ENCODE measurements at places on chromosomes 7 and 10.

GRCh38 chr7:43646603-43647338 lies 63.9 kb downstream of the STK17A start:
- no peak for DNase-seq

DNA sequence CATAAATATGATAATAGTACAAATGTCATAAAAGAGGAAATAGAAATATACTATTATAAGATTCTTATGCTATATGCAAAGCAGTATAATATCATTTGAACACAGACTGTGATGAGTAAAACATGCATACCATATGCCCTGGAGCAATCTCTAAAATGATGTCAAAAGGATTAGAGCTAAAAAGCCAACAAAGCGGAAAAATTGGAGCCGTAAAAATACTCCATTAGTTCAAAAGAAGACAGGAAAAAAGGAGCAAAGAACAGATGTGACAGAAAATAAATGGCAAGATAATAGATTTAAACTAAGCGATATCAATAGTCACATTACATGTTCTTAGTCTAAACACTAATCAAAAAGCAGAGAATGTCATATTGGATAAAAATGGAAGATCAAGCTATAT lies 191.0 kb upstream of the PLPP4 start:
- DNase-seq = no peak

GRCh38 chr10:130493446-130494145 lies 357.4 kb downstream of the GLRX3 start:
- no peak for DNase-seq

GRCh38 chr7:132158841-132159240 lies 417.4 kb downstream of the PLXNA4 start:
- DNase-seq = no peak

- no peak for DNase-seq
These were observed 135.8 kb upstream of the YAE1 start for GRCh38 chr7:39430441-39430840.

GRCh38 chr7:70881167-70881847 lies 250.6 kb upstream of the GALNT17 start:
- DNase-seq = no peak

GRCh38 chr10:83037653-83038052 lies 1101.7 kb upstream of the GHITM start:
- peak; percentile 25 for DNase-seq

DNA sequence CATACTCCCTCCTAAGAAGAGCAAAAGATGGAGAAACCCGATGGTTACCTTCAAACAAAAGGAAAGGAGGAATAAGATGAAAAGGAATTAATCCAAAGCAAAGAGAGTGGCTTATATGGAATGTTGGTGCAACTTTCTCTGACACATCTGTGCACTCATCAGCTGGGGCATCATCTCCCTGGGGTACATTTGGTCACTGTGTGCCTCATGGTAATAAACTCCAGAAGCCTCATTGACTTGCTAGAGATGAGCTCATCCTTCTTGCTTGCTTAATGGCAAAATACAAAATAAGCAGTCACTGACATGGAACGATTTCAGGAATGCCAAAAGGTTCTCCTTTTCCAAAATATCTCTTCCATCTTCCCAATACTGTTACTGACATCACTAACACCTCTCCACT lies 22.5 kb downstream of the CAV1 start:
- no peak for DNase-seq

DNA sequence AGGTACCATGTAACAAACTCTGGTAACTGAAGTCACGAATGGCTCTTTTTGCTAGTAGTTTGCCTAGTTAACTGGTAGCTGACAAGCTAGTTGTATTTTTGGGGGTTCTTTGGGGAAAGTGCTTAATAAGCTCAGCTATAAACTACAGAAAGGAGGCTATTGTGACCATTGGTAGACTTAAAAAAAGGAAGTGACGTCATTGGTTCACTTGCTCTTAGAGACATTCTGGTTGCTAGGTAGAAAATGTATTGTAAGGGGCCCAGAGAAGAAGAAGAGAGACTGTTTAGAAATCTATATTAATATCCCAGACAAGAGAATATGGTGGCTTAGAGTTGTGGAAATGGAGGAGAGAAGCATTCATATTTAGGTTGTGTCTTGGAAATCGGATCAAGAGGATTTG lies 103.0 kb downstream of the NXPH1 start:
- peak; percentile 22 for DNase-seq

DNA sequence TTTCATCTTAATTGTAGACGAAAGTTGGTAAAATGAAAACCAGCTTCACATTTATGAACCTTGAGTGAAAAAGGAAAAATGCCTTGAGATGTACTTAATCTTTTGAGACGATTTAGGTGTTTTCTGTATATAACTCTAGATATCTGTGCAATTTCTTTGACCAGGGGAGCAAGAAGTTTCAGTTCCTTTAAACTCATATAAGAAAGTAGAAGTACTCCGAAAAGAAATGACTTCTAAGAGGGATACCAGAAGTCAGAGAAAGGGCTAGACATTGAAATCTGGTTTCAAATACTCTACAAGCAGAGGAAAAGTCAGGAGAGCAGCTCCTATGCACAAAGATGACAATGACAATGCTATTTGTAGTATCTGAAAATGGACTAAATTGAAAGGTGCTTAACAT lies 303.7 kb downstream of the BAMBI start:
- DNase-seq = no peak

DNA sequence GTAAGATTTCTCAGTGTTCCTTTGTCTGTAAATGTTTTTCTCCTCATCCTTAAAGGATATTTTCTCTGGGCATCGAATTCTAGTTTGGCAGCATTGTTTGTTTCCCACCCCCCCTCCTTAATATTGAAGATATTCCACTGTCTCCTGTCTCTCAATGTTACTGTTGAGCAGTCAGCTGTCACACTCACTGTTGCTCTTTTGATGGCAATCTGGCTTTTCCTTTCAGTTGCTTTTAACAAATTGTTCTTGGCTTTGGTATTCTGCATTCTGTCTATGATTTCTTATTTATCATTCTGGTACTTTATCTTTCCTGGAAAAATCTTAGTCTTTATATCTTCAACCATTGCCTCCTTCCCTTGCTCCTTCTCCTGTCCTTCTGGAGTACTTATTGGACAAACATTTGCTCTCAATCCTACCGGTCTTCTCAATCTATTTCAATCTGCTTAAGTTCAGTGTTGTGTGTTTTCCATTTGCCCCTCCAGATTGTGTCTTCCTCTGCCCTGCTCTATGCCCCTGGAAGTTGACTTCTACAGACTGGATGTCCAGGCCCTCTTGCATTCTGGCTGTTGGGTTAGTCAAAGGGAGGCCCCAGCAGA lies 9.3 kb upstream of the GTPBP4 start:
- DNase-seq = peak; percentile 29

- DNase-seq = no peak
These were observed 101.9 kb upstream of the PDLIM1 start for GRCh38 chr10:95392681-95393164.

- no peak for DNase-seq
These were observed 148.0 kb upstream of the ANK3 start for GRCh38 chr10:60537697-60538096.

- DNase-seq = no peak
These were observed 246.4 kb upstream of the GRB10 start for GRCh38 chr7:51029131-51029530.

GRCh38 chr7:47952224-47952623 lies 4.0 kb upstream of the PKD1L1 start:
- no peak for DNase-seq

GRCh38 chr7:105256761-105257231 lies 131.9 kb downstream of the SRPK2 start:
- DNase-seq = no peak

- peak; percentile 74 for DNase-seq
These were observed 402 bp upstream of the TMEM168 start for GRCh38 chr7:112790586-112791003.

DNA sequence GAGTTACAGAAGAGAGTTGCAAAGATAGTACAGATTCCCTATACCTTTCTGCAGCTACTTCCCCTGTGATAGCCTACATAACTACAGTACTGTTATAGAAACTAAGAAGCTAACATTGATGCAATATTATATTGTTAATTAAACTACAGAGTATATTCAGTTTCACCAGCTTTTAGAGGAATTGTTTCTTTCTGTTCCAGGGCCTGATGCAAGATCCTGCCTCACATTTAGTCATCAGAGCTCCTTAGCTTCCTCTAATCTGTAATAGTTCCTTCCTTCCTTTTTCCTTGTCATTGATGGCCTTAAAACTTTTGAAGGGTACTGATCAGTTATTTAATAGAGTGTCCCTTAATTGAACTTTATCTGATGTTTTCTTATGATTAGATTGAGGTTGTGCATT lies 56.8 kb downstream of the SDHAF3 start:
- DNase-seq = peak; percentile 27

- no peak for DNase-seq
These were observed 14.2 kb downstream of the AHR start for GRCh38 chr7:17312641-17313040.

DNA sequence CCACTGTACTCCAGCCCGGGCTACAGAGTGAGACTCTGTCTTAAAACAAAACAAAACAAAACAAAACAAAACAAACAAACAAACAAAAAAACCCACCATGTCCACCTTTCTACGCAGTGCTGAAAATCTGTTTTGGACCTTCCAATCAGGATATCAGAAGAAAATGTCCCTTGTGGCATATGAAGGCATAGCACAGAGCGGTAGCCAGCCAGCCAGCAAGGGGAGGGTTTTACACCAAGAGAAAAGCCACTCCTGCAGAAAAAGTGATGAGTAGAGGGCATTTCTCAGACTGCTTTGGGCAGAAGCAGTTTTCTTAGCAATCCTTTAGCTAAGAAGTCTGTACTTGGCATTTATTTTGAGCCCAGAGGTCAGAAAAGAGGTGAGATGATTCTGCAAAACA lies 612.2 kb downstream of the TYW1 start:
- DNase-seq = no peak

DNA sequence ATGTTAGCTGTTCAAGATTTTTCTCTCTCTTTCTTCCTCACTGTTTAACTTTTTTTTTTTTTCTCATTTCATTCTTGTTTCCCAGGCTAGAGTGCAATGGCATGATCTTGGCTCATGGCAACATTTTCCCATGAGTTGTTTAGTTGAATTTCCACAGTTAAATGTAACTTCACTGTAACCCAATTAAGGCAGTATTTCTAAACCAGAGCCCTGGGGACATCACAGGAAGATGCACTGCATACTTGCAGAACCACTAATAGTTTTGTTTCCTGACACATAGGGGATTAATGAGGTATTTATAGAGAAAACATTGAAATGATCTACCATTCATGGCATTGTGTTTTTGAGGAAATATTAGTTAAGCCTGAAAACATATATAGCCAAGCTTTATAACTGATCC lies 795.6 kb upstream of the GHITM start:
- no peak for DNase-seq

GRCh38 chr7:1083729-1084657 lies 3.9 kb upstream of the GPER1 start:
- no peak for DNase-seq

DNA sequence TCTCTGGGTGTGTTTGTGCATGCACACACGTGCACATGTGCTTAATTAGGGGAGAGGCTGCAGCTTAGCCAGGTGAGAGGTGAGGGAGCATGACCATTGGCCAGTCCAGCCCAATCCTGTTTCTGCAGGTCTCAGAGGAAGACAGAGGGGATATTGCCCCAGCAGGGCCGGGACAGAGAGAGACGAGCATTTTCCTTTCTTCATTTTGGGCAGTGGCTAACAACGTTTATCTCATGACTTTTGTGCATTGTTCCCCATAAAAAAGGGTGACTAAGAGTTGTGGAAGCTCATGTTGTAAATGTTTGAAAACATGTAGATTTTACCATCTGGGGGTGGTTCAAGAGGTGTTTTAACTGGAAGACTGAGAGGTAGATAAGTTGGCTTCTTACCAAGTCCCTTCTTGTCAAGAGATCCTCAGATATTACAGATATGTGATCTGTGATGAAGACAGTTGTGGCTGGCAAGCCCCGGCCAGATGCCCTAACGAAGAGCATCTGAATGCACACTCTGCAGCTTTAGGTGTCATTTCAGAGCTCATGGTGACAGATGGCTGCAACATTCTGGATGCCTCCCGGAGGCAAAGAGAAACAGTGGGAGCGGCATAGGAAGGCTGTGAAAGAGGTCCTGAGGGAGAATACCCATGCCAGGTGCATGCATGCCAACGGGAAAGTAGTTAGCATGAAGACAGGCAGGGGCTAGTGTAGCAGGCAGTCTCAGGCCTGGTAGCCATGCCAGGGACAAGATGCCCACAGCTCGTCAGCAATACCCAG lies 16.7 kb upstream of the DMBT1 start:
- peak; percentile 60 for DNase-seq

GRCh38 chr7:134636008-134636449 lies 10.6 kb upstream of the BPGM start:
- DNase-seq = no peak

DNA sequence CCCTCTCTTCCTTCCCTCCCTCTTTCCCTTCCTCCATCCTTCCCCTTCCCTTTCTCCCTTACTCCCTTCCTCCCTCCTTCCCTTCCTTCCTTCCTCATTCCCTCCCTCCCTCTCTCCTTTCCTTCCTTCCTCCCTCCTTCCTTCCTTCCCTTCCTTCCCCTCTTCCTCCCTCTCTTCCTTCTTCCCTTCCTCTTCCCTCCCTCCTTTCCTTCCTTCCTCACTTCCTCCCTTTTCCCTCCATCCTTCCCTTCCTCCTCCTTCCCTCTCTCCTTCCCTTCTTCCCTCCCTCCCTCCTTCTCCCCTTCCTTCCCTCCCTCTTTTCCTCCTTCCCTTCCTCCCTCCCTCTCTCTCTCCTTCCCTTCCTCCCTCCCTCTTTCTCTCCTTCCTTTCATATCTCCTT lies 12.7 kb upstream of the SLC18A2 start:
- no peak for DNase-seq

- no peak for DNase-seq
These were observed 79.2 kb downstream of the RBM20 start for GRCh38 chr10:110723224-110723891.

DNA sequence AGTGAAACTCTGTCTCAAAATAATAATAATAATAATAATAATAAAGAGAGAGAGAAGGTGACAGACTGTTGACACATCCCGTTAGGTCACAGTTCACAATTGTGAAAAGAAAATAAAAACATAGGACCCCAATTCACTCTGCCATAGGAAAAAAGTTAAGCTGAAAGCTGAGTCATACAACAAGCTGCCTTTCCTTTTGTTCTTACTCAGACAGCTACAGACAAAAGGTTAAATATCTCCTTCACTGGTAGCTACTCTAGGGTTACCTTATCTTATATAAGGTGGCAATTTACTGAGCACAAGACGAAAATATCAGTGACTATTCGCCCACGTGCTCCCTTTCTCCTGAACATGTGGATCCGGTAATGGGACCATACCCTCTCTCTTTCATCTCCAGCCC lies 17.5 kb downstream of the TUBAL3 start:
- DNase-seq = no peak
